M059J (cell line): ENCODE measurements at places on chromosomes 1 and 21. TPM values are rescaled to one million over a fixed set of nuclear protein-coding genes. Genes with fewer than 3 reads are reported as not detected.

DNA sequence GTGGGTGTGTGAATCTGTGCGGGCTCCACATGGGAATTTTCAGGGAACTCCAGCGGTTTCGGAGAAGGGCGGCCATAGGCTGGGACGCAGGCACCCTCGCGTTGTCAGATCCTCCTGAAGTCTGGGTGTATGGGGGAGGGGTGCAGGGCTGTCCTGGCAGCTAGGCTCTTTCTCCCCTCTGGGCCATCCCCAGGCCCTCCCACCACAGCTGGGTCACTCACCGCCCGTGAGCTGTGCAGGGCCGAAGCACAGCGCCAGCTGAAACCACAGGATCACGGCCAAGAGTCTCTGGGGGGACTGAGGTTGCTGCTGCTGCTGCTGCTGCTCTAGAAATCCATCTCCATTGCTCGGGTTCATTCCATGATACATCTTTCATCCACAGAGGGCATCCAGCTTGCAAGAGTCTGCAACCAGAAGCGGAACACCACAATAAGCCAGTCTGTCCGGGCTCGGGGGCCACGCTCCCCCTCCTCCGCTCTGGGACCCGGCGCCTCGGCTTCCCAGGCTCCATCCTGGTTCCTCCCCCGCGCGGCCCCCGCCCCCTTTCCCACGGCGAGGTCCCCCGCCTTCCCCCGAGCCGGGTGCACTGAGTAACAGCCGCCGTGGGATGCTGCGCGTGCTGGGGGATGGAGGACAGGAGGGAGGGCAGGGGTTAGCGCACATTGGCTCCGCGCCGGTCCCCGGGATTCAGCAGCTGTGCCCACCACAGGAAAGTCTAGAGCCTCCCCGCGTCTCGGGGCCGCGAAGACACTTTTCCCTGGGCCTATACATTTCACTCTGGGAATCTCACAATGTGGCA is 720 bp downstream of the SUSD4 start:
- peak; percentile 33 for DNase-seq

GRCh38 chr21:14685568-14685967 is 139.5 kb upstream of the SAMSN1 start:
- DNase-seq: no peak

GRCh38 chr1:101162736-101163735 is 73.8 kb upstream of the S1PR1 start:
- DNase-seq: no peak

GBP6 gene
- 0.22 and 0.57 TPM in 2 replicates for total RNA-seq

DNA sequence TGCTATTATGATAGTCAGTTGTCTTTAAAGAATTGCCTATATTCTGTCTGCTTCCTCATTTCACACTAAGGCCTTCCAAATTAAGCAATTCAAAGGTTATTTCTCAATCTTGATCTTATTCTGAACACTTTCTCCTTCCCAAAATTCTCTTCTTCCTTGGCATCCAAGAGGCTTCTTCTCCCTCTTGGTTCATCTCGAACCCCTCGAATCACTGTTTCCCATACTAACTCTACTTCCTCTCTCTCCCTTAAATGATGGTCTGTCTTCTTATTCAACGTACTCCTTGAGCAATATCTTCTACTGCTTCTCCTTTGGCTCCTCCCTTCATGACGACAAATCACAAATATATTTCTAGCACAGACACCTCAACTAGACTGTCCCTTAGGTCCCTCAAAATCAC is 4.5 kb downstream of the COPA start:
- DNase-seq: no peak

GRCh38 chr1:56113679-56114078 is 465.7 kb downstream of the PLPP3 start:
- DNase-seq: no peak

DNA sequence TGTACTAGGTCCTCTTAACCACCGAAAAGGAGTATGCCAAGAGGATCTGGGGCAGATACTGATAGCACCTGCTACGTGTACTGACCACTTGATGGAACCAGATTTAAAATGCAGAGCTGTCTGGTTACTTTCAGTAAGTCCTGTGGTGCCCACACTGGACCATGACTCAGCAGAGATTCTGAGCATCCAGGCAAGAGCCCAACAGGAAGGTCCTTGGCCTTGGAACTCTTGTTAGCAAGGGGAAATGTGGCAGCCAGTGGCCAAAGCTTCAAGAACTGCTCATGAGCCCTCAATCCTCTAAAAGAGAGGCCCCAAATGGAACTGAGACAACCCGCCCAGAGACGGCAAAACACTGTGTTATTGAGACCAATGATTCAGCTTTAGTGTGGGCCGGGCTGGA is 4.2 kb upstream of the GJB5 start:
- DNase-seq: peak; percentile 50

CAPN9 gene
- total RNA-seq: not detected in 2 replicates

ADAMTS4 gene
- 0.39 and 0.67 TPM in 2 replicates for total RNA-seq

- DNase-seq: peak; percentile 32
Measured at GRCh38 chr1:221840511-221841243, 98.8 kb upstream of the DUSP10 start.

HNRNPCL2 gene
- not detected in 2 replicates for total RNA-seq

TAS1R1 gene
- 0.27 TPM in 1 of 2 replicates, not detected in the other for total RNA-seq

DNA sequence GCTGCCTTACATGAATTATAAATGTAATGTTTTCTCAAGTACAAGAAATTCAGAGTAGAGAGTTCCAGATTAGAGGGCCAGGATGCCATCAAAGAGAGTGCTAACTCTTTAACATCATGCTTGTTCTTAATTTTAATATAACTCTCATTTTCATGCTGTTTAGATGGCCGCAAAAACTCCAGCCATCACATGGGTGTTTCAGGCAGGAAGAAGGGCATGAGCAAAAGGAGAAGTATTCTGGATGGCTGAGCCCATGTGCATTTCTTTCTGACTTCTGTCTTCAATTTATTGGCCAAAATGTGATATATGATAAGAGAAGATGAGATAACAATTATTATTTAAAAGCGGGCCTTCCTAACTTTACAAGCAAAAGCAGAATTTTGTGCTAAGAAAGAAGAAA is 1328.6 kb downstream of the MRPL39 start:
- DNase-seq: no peak

PTPRC gene
- 0.49 and 4.5 TPM in 2 replicates for total RNA-seq

DNA sequence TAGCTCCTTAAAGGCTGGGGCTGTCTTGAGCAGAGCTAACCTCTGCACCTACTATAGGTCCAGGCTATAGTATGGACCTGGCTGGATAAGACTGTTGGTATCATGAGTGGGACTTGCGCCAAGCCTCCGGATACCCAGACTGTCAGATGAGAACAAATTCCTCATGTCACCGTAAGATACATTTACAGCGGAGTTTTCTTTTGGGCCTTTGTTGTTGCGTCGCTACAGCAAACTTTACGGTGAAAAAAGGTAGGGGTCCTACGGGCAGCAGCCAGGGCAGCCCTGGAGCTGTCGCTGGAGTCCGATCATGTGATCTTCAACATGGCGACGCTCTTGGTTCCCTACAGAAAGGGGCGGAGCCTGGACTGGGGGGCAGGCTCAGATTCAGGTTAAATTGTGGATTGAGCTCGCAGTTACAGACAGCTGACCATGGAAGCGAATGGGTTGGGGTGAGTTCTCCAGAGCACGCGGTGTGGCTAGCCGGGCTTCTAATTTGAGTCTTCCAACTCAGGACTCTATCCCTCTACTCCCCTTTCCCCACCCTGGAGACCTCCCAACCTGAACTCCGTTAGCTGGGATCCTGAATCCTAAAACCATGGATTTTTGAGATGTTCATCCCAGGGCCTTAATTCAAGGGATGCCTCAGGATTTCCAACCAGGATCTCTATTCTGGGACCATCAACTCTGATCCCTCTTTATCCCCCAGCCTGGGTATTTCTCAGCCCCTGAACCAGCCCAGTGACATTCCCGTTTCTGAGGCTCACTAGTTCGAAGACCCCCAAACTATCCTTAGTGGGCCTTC is at the start of gene UROD:
UROD (plus strand) TSS at position 418 of the 802 bp plus-strand sequence; CDS start at position 430, 12 bp downstream.
- DNase-seq: peak; percentile 98

- no peak for DNase-seq
Measured at GRCh38 chr21:33411949-33412430, 8.8 kb downstream of the IFNGR2 start.

DNA sequence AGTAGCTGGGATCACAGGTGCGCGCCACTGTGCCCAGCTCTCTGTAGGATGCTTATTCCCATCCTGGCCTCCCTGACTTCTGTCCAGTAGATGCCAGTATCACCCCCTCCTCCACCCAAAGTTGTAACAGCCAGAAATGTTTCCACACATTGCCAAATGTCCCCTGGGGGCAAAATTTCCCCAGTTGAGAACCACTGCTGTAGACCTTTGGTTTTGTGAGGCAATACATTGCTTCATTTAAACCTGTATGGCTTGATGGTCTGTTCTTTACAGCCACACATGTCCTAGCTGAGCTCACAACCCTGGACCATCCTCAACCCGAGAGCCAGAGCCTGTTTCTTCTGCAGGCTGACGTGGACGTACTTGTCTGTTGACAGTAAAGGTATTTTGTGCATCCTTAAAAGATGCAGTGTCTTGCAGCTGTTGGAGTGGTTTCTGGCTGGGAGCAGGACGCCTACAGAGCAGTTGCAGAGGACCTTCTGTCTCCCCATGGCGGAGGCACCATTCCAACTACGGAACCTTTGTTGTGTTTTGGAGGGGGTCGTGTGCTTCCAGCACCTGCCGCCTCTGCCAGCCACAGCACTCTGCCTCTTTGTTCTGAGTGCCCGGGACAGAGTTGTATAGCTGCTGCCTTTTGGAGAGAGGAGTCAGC is 26.6 kb downstream of the DOP1B start:
- DNase-seq: peak; percentile 73

DNA sequence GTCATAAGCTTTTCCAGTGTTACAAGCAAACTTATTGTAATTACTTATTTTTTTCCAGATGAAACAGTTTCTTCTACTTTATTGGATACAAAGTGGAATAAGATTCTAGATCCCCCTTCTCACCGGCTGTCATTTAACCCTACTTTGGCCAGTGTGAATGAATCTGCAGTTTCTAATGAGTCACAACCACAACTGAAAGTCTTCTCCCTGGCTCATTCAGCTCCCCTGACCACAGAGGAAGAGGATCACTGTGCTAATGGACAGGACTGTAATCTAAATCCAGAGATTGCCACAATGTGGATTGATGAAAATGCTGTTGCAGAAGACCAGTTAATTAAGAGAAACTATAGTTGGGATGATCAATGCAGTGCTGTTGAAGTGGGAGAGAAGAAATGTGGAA is 95.5 kb downstream of the ZFYVE9 start:
- DNase-seq: peak; percentile 83

GRCh38 chr1:235127732-235128455 is 743 bp downstream of the TOMM20 start:
- no peak for DNase-seq

- DNase-seq: no peak
Measured at GRCh38 chr1:168728473-168729404, at the start of gene DPT. Gene DPT, minus strand, starts transcription at chr1:168729206. Its CDS starts 32 bp downstream, at chr1:168729174.

GABPB2 gene
- total RNA-seq: 6.2 and 11.4 TPM in 2 replicates

DNA sequence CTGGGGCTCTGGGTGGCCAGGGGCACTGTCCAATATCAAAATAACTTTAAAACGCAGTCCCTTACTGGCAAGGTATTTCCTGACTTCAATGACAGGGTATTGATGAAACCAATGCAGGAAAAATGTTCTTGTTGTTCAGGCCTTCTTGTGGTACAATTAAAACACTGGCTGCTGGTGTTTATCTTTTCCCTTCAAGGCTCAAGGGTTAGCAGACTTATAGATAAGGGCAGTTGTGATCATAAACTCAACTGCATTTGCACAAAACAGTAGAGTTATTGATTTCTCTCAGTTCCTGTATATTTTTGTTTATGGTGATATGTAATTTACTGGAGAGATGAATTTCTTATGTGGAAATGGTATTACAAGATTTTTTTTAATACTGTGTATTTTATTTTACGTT is 2.7 kb upstream of the CD84 start:
- DNase-seq: no peak

LINGO4 gene
- total RNA-seq: not detected in 2 replicates

DNA sequence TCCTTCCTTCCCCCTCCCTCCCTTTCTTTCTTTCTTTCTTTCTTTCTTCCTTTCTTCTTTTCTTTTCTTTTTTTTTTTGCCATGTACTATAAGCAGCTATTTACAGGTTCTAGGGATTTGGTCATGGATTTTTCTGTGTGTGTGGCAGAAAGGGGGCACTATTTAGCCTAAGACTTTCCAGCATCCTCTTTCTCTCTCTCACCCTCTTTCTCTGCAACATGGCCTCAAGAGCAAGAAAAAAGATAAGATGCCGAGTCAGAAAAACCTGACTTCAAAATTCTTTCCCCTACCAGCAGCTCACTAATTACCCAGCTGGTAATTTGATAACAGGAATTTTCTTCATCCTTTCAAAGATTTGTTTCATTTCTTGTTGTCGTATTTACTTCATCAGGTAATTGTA is 458.3 kb upstream of the ADAMTS5 start:
- DNase-seq: peak; percentile 58

PTPN7 gene
- total RNA-seq: not detected in 2 replicates

TBX15 gene
- total RNA-seq: 1.5 and 2.9 TPM in 2 replicates

GRCh38 chr1:62514746-62515423 is 78.0 kb downstream of the USP1 start:
- DNase-seq: no peak

- DNase-seq: peak; percentile 75
Measured at GRCh38 chr1:15616373-15617172, 685 bp upstream of the DDI2 start.

- DNase-seq: no peak
Measured at GRCh38 chr1:183363972-183364371, 54.2 kb downstream of the NMNAT2 start.

SAMSN1 gene
- total RNA-seq: 0.32 TPM in 1 of 2 replicates, not detected in the other

CD1E gene
- total RNA-seq: not detected in 2 replicates

DNAH14 gene
- total RNA-seq: not detected in 2 replicates

- DNase-seq: peak; percentile 78
Measured at GRCh38 chr1:200896531-200897196, 2.0 kb downstream of the INAVA start.

GRCh38 chr1:178023181-178023618 is 53.3 kb upstream of the SEC16B start:
- DNase-seq: no peak

DDR2 gene
- 21.9 and 32.3 TPM in 2 replicates for total RNA-seq

LCE1B gene
- not detected in 2 replicates for total RNA-seq

- DNase-seq: no peak
Measured at GRCh38 chr1:56625819-56626440, 19.2 kb upstream of the PRKAA2 start.

DNA sequence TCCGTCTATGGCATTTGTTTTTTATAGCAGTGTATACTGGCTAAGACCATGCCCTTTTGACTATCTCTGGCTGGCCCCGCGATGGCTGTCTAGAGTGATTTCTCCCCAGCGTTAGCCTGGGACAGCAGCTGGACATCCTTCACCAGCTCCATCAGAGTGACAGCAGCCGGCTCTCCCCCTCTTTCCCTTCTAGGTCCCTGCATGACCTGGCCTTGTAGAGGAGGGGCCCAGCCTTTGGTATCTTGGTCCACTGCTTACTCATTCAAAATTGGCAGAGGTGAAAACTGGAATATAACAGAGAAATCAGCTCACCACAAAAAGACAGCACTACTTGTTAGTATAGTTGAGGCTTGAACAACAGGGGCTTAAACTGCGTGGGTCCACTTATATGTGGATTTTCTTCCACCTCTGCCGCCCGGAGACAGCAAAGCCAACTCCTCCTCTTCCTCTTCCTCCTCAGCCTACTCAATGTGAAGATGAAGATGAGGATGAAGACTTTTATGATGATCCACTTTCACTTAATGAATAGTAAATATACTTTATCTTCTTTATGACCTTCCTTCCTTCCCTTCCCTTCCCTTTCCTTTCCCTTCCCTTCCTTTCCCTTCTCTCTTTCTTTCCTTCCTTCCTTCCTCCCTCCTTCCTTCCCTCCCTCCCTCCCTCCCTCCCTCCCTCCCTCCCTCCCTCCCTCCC is 29.4 kb upstream of the B3GALNT2 start:
- peak; percentile 26 for DNase-seq
